Activated T-helper 9 cell treated with anti-CD3 and anti-CD28 coated beads, Interleukin-2, amount 50 U/mL, for 16 hours (primary cell): ENCODE measurements at places on chromosomes 4 and X.

- DNase-seq = no peak
Measured at GRCh38 chrX:47576021-47576898, 6.0 kb upstream of the TIMP1 start.

- no peak for DNase-seq
Measured at GRCh38 chr4:23923840-23924239, 34.0 kb upstream of the PPARGC1A start.

DNA sequence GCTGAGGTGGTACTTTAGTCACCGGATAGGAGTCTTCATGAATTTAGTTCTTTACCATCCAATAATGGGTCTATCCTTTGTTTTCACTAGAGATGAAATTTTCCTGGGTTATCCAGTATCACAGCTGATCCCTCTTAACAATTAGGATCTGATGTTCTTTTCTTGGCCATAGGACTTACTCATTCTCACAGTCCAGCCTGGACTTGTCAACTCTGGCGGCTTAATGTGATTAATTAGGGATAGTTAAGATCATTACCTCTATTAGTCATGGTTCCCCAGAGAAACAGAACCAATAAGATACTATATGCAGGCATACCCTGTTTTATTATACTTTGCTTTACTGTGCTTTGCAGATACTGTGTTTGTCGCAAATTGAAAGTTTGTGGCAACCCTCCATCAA lies 272.7 kb upstream of the FAT4 start:
- no peak for DNase-seq

DNA sequence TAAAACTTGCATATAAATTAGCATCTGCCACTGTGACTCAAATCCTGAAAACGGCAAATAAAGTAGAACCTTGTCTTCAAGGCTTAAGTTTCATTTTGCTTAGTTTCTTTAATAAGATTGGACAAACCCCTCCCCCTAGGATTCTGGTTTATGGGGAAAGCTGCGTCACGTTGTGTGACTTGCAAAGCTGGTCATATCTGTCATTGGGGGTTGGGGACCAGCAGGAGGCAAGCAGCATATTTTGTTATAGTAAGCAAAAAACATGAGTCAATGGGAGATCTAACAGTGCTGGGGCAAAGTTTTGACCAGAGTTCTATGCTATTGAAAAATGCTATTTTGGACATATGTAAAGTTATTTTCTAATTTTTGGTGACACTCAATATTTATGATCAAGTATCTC lies 407.3 kb downstream of the PCDH18 start:
- no peak for DNase-seq

GRCh38 chr4:52869196-52869595 lies 7.1 kb downstream of the RASL11B start:
- DNase-seq = no peak

GRCh38 chr4:26082565-26082964 lies 168.5 kb downstream of the SMIM20 start:
- DNase-seq = no peak

GRCh38 chr4:1137063-1137776 lies 23.9 kb upstream of the RNF212 start:
- DNase-seq = no peak

DNA sequence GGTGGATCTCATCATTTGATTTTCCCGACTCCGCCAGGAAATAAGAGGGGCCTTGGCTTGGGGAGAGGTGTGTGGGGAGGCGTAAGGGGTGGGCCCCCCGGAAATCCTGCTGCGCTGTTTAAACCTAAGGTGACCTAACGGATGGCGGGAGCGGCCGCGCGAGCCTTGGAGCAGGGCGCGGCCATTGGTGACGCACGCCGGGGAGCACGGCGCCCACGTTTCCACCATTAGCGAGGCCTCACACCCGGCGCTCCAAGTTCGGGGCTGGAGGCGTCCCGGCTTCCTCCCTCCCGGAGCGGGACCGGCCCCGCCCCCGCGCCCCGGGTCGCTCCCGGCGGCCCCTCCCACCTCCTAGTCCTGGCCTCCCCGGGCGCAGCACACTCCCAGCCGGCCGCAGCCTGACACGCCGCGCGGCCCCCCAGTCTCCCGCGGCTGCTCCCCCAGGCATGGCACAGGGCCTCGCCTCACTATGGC lies at the start of gene SMS:
TSS of gene SMS (plus strand) at position 354 of the 474 bp plus-strand sequence. CDS start at position 470, 116 bp downstream.
- peak; percentile 49 for DNase-seq

GRCh38 chr4:42865572-42866189 lies 26.8 kb upstream of the GRXCR1 start:
- DNase-seq = peak; percentile 2

- no peak for DNase-seq
Measured at GRCh38 chr4:78439328-78439727, 112.2 kb upstream of the ANXA3 start.

DNA sequence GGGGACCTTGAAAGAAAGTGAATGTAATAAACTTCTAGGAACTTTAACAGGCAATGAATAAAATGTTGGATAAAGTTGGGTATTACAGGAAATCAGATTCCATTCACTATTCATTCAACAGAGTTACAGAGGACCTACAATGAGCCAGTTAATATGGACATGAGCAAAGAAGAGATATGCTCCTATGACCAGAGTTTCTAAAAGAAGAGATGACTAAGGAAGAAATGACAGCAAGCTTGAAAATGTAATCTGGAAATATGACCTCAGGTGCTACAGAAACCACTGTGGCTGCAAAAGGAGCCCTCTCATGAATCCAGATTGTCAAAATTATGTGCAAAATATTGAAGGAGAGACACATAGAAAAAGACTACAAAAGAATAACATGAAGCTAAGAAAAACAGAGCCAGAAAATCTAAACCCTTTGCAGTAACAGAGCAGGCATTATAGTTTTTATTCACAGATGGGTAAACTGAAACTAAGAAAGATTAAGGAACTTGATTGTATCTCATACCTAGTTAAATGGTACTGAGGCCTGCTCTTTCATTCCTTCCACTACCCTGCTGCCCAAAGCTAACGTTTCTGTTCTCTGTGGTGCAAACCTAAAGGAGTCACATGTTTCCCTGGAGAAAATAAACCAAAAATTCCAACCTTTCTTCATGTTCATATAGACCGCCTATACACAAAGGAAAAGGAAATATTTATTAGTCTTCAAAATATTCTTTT lies 378.3 kb downstream of the GBA3 start:
- DNase-seq = no peak

GRCh38 chr4:173486714-173487392 lies 43.2 kb downstream of the HAND2 start:
- DNase-seq = no peak

DNA sequence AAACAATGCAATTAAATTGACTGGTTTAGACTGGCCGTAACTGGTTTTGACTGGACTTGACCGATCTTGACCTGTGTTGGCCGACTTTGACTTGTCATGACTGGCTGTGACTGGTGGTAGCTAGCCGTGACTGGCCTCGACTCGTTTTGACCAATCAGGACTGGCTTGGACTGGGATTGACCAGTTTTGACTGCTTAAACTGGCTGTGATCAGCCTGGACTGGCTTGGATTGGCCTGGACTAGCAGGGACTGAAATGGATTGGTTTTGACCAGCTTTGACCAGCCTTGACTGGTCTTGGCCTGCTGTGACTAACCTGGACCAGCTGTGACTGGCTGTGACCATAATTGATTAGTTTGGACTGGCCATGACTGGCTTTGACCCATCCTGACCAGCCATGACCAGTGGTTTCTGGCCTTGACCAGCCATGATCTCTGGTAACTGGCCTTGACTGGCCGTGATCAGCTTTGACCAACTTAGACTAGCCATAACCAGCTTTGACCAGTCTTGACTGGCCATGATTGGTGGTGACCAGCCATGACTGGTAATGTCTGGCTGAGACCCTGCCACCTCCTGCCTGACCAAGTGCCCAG lies 13.1 kb downstream of the SUV39H1 start:
- DNase-seq = no peak

GRCh38 chr4:647481-647880 lies 22.1 kb downstream of the PDE6B start:
- no peak for DNase-seq

DNA sequence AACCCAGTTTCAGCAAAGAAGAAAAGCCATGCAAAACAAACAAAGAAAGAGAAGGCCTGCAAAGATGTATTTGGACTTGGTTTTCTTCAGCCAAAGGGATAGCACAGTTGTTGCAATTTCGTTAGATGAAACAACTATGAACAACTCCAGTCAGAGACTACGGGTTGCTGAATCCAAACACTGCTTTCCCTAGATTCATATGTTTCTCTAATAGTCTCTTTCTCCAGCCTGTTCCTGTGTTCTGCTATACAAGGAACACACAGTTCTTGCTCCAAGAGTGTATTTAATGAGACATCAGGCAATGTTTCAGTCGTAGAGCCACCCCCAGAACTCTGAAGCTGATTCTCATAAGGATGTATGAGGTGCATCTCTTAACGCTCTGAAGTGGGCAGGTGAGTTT lies 162.5 kb upstream of the TBL1X start:
- DNase-seq = no peak

GRCh38 chr4:25449270-25449669 lies 72.2 kb downstream of the ANAPC4 start:
- DNase-seq = no peak

DNA sequence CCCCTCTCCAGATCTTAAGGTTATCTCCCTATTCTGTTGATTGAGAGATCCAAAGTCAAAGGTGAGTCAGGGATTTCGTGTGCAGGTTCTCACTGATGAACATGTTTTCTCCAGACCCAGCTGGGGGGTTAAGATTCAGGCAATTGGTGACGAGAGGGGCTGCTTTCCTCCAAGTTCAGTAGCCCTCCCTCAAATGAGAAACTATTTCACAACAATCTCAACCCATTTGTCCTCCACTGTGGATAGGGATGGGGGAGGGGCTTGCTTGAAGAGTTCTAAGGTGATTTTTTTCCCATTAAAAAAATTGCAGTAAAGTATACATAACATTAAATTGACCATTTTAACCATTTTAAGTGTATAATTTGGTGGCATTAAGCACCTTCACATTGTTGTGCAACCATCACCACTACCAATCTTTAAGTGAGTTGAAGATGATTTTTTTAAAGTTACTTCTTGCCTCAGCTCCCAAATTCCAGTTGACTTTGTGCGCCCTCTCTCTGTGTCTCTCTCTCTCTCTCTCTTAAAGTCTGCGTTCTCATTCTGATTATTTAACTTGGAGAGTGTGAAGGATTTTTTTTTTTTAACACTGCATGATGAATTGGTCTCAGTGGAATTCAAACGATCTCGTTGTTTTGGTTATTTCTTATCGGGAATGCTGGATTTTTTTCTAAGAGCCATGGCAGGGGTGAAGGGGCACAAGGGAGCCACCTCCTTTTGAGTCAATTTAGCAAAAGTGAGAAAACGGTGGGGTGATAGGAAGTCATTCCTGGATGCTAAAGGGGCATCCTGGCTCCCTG lies 175.9 kb downstream of the SHROOM3 start:
- no peak for DNase-seq

GRCh38 chr4:40621229-40621591 lies 8.5 kb downstream of the RBM47 start:
- DNase-seq = no peak

DNA sequence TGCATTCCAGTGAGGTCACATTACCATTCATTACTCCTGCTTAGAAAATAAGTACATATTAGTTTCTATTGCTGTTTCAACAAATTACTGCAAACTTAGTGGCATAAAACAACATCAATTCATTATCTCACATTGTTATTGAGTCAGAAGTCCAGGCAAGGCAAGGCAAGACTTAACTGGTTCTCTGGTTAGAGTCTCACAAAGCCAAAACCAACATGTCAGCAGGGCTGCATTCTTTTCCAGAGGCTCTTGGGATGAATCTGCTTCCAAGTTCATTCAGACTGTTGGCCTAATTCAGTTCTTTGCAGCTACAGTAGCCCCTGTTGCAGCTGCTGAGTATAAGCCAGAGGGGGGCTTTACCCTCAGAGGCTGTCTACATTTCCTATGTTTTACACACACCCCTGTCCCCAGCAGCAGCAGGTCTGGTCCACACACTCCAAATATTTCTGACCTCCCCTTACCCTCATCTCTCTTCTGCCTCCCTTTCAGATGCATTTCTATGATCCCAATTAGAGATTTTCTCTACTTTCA lies 892.1 kb upstream of the EPHA5 start:
- DNase-seq = no peak

DNA sequence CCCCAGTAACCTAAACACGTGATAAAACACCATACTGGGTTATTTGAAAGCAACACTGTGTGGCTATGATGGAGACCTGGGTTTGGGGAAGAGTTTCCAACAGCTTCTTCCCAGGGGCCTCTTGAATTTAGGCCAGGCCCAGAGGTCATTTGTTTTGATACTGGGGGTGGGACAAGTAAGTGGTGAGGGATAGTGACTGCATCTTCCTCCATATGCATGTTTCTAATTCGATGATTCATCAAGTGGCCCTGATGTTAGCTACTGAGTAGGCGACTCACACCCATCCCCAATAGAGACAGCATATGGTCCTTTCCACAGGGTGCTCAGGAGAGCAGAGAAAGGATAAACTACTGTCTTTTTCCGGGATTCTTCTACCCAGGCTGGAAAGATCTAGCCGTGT lies 2.7 kb downstream of the NDP start:
- no peak for DNase-seq

- no peak for DNase-seq
Measured at GRCh38 chrX:39852491-39852890, 245.3 kb downstream of the BCOR start.

DNA sequence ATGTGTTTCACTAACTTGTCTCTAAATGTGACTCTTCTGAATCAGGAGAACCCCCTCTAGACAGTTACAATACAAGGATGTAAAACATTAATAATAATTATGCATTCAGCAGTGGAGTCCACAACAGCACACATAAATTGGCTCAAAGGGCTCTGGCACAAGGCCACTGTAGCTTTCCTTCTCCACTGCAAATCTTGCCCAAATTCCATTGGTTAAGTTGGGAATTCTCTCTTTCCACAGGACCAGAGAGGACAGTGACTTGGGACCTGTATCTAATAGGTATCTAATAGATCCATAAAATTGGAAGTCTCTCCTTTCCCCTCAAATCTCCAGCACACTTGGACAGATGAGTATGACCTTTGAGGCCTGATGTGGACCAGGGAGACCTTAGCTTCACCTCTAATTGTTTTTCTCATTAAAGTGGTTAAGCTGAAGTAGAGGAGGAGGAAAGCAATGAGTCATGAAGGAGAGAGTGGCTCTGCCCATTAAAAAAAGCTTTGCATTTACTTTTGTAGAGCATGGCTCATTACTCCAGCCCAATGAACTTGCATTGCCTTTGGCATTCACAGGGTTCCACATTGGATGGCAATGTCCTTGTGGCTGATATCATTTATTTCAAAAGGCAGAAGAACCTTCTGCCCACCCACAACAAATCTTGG lies 72.3 kb upstream of the SH3RF1 start:
- DNase-seq = no peak

GRCh38 chr4:164177153-164177552 lies 576.8 kb upstream of the SMIM31 start:
- DNase-seq = no peak

- DNase-seq = no peak
Measured at GRCh38 chr4:31187979-31188378, 467.8 kb downstream of the PCDH7 start.

GRCh38 chr4:48791313-48791712 lies 11.2 kb upstream of the FRYL start:
- DNase-seq = no peak

DNA sequence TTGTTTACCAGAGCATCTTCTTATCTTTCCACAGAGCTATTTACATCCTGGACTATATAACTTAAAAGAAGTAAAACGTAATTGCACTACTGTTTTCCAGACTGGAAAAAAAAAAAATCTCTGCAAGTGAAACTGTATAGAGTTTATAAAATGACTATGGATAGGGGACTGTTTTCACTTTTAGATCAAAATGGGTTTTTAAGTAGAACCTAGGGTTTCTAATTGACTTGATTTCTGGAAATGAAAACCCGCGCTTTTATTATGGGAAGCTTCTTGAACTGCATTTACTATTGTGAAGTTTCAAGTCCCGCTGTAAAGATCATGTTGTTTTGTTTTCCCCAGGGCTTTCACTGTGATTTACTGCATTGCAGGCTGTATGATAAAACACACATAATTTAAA lies 162.7 kb downstream of the STIM2 start:
- DNase-seq = no peak
